ENCODE measurements at places on chromosomes 6 and 20.
A peak's percentile ranks its signal among the peaks of the same experiment; 100 is the strongest.

DNA sequence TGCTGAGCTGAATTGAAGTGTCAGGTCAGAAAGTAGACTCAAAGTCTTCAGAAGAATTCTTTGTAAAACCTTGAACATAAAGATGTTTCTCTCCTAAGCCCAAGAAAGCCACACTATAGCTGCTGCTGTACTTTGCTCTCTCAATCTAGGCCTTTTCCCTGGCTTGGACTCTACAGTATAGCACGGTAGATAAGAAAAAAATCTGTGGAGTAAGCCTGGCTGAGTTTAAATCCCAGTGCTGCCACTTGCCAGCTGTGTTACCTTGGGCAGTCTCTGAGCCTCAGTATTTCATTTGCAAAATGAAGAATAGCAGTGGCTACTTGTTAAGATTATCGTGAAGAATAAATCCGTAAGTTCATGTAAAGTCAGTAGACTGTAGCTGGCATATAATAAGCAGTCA is 53.3 kb upstream of the UFL1 start:
- no peak for DNase-seq

- no peak for DNase-seq
These were observed 84.4 kb downstream of the PLCG1 start for GRCh38 chr20:41221614-41222218.

DNA sequence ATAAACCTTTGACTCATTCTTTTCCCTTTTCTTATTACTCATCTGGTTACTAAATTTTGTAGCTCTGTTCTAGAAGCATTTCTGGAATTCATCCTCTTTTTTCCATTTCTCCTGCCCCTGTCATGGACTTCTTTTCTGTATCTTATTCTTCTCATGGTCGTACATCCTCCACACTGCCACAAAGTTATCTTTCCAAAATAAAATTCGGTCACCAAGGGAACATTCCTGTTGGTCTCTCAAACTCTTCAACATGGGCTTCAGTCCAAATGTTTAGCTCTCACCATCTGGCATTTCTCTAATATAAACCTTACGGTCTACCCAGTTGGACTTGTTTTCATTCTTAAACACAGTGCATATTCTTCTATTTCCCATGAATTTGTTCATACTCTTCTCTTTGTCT is 428.8 kb upstream of the ID4 start:
- peak; percentile 36 for DNase-seq

GRCh38 chr6:89660981-89661380 is 22.4 kb upstream of the LYRM2 start:
- no peak for DNase-seq

- no peak for DNase-seq
These were observed 691.8 kb downstream of the QKI start for GRCh38 chr6:164106345-164106769.

- DNase-seq = peak; percentile 3
These were observed 37.8 kb downstream of the ZC2HC1B start for GRCh38 chr6:143901885-143902750.

GRCh38 chr20:58213121-58213520 is 15.3 kb downstream of the ANKRD60 start:
- peak; percentile 25 for DNase-seq

- DNase-seq = no peak
These were observed 174.3 kb downstream of the SCP2D1 start for GRCh38 chr20:18987781-18988360.

- no peak for DNase-seq
These were observed 213.1 kb downstream of the DOK5 start for GRCh38 chr20:54688476-54688875.

- no peak for DNase-seq
These were observed 7.7 kb downstream of the LSM14B start for GRCh38 chr20:62129731-62130531.

GRCh38 chr6:39979461-39980328 is 45.4 kb upstream of the MOCS1 start:
- DNase-seq = peak; percentile 30

GRCh38 chr20:38932457-38933120 is 6.4 kb downstream of the FAM83D start:
- peak; percentile 50 for DNase-seq

DNA sequence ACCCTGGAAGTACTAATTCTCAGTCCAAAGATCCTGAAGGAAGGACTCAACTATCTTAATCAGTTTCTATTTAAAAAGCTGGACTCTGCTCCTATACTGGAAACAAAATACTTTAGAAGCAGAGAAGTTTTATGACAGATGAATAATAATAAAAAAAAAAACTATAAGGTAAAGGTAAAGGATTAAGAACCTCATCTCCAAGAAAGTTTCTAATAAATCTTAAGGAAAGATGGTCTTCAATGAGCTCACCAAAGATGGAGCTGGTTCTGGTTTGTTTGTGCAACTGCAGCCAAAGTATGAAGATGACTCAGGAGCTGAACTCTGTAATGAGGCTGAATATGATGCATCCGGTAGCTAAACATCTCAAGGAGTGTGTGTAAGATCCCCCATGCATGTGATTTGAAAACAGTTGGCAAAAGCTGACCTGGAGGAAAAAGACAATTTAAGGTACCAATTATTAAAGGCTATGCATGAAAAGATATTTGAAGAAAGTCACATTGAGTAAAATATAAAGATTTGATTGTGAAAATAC is 25.2 kb downstream of the MED23 start:
- peak; percentile 86 for DNase-seq

DNA sequence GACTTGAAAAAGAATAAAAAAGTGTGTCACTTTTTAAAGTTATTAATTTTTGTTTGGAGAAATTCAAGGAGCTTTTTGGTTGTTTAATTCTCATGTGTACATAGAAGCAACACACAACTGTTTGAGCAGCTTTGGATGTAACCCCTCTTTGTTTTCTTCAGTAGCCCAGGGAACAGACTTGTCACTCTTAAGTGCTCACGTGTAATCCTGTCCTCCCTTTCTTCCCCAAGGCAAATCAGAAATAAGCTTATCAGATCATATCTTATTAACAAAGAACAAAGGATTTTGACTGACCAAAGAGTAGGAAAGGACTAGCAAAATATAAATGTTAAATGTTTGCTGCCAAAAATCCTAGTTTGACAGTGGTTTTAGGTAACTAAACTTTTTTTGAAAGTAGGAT is 7.3 kb upstream of the FLRT3 start:
- DNase-seq = no peak

GRCh38 chr6:163661272-163661671 is 246.8 kb downstream of the QKI start:
- no peak for DNase-seq

GRCh38 chr6:73051147-73051546 is 174.1 kb downstream of the KHDC1L start:
- no peak for DNase-seq

GRCh38 chr6:52566201-52566600 is 10.7 kb downstream of the TRAM2 start:
- no peak for DNase-seq

GRCh38 chr20:8318965-8319625 is 187.0 kb downstream of the PLCB1 start:
- DNase-seq = no peak

GRCh38 chr20:4835244-4836177 is 113.8 kb downstream of the PRND start:
- no peak for DNase-seq

GRCh38 chr20:46354207-46354555 is 45.9 kb upstream of the CDH22 start:
- no peak for DNase-seq

DNA sequence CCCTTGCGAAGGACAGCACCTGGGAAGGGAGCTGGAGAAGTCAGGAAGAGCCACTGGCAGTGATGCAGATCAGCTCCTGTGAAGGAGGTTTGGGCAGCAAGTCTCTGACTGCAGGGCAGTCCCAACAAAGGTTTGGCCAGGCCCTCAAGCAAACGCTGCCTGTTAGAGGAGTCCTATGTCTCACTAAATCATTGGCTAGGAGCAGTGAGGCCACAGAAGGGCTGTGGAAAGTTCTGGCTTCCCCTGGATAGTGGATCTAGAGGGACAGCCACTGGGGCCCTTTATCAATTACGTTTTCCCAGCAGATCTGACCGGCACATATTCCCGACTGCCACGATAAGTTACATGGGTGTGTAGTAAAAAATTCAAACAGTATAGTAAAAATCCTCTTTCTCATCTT is 2.5 kb downstream of the TTPAL start:
- no peak for DNase-seq

DNA sequence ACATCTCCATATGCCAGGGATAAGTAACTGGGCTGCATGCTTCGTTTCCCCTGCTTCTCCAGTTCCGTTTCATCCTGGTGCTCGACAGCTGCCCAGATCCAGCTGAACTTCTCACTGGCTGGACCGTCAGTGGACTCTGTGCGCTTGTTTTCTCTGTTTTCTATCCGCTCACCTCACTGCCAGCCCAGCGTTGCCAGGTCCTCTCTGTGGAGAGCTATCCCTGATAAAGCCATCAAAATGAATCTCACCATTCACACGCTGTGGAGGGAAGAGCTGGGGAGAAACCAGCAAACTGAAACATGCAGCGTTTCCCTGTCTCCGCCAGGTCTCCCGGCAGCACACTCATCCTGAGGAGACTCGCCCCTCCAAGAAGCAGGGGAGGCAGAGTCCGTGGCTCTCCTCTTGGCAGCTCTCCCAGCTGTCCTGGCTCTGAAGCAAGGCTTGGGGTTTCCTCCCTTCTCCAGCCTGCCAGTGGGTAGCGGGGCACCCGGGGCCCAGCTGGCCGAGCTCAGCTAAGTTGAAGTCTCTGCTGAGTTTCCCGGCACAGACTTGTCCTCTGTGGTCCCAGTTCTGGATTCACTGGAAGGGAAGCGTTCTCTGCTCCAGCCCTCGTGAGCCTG is 160.9 kb downstream of the DTNBP1 start:
- peak; percentile 63 for DNase-seq

GRCh38 chr20:58808271-58809046 is 42.2 kb downstream of the GNAS-AS1 start:
- no peak for DNase-seq

DNA sequence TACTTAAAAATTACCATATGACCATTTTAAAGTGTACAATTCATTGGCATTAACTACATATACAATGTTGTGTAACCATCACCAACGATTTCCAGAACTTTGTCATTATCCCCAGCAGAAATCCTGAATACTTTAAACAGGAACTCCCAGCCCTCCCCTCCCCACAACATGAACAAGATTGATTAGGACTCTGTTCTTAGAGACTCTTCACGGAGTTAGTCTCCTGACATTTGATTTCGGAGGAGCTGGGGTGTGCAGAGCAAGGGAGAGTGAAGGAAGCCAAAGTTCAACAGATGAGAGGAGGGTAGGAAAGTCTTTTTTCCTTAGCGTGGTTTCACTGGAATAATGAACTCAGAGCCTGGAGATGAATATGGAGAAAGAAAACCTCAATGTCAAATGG is 17.2 kb upstream of the QKI start:
- no peak for DNase-seq

DNA sequence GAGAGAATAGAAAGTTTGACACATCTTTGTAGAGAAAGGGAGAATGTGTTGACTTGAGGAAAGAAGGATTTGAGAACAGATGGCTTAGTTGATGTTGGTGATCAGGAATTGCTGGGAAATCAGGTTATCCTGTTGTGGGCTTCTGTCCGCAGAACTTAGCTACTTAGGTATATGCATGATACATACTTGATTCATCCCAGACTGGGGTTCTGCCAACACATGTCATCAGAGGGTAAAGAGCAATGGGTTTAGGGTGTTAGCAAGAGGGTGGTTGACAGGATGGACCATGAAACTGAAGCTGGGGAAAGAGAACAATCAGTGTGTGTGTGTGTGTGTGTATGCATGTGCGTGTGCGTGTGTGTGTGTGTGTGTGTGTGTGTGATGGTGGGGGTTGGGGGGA is 50.6 kb upstream of the NELFCD start:
- DNase-seq = no peak

- peak; percentile 70 for DNase-seq
These were observed 49.1 kb downstream of the MAP3K7 start for GRCh38 chr6:90537723-90538258.

Data from EH (cell line).